ENCODE measurements at places on chromosomes 1 and 21.

DNA sequence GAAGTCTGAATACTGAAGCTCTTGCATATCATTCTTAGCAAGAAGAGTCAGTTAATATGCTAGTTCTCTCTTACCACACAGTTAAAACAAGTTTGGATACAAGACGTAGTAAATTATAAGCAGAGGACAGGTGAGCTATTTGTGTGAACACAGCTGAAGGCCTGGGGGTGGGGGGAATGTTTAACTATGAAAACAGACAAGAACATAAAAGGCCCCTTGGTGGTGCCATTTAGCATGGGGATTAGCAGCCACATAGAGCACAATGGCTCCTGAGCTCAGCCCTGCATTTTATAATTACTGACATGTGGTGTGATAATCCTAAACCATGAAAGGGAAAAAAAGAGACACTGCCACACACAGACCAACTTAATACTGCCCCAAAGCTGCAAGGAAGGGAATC is 94.8 kb downstream of the TGFBR3 start:
- DNase-seq: no peak

DNA sequence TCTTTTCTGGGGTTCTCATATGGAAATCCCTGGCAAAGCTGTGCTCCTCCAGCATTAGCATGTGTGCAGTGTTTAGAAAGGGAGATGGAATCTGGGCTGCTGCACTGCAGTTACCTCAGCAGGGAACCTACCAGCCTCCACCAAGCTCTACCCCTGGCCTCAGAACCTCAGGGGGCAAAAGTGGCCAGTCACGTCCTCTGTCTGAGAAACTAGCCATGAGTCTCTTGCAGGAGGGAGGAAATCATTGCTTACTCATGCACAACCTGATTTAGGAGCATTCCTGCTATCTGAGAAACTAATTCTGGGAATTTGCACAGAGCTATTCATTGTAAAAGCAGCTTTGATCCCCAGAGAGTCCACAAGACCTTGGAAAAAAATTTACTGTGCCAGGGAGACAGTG is 80.6 kb upstream of the IPO9 start:
- no peak for DNase-seq

GRCh38 chr1:147598621-147599361 is 57.5 kb downstream of the BCL9 start:
- peak; percentile 12 for DNase-seq

- DNase-seq: no peak
These were observed 28.1 kb downstream of the TNFRSF8 start for GRCh38 chr1:12091191-12091590.

GRCh38 chr21:36169470-36170128 is 13.0 kb downstream of the DOP1B start:
- DNase-seq: no peak

GRCh38 chr21:33197496-33197895 is 32.2 kb upstream of the IFNAR2 start:
- no peak for DNase-seq

- no peak for DNase-seq
These were observed 20.6 kb downstream of the NPR1 start for GRCh38 chr1:153698923-153699714.

DNA sequence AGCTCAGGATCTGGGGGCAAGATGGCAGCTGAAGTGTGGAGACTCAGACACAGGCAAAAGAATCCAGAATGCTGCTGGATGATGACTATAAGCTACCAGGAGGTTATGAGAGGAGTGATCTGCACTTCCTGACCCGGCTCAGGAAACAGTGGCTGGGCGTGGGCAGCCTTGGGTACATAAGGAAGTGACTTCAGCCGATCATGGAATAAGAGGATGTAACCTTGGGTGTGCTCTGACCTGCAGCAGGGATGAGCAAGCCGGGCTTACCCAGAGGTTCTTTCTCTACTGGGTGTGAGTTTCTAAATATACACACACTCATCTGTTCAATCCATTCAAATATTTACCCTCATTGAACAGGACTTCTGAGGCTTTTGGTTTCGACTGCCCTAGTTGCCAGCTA is 62.7 kb downstream of the CD34 start:
- DNase-seq: no peak

- peak; percentile 3 for DNase-seq
These were observed 755 bp downstream of the SCMH1 start for GRCh38 chr1:41241354-41241748.

All from activated T-cell treated with anti-CD3 and anti-CD28 coated beads for 4 hours (primary cell).